D721Med (cell line): ENCODE measurements at places on chromosomes 5 and 9.

- DNase-seq = no peak
These were observed 76.9 kb downstream of the GHR start for GRCh38 chr5:42500003-42500599.

- no peak for DNase-seq
These were observed 51.5 kb downstream of the MTMR12 start for GRCh38 chr5:32261198-32261597.

- no peak for DNase-seq
These were observed 111.5 kb downstream of the HTR4 start for GRCh38 chr5:148542812-148543211.

DNA sequence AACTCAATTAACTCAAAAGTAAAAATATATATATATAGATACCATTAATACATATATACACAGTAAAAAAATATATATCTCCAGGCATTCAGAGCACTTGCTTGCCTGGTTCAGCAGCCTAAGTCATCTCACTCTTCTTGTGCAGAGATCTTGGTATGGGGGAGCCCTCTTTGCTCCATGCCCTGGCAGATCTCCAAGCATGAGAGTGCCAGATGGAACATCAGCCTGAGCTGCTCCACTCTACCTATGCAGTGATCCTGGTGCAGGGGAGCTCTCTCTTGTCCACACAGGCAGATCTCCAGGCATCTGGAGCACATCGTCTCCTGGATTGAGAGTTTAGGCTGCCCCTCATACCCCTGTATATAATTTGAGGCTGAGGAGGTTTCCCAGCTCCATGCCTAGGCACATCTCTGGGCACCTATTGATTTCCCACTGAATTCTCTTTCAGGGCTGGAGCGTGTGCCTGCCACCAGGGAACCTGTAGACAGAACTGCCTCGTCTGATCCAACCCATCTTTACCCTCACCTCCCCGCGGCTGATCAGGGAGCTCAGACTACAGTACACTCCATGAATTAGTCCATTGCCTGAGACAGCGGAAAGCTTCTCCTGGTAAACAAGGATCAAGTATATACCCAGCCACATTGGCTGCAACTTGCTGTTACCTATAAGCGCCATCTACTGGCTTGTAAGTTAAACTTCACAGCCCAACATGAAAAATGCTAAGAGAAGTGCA, 342.4 kb upstream of the GRIA1 start:
- DNase-seq = no peak

DNA sequence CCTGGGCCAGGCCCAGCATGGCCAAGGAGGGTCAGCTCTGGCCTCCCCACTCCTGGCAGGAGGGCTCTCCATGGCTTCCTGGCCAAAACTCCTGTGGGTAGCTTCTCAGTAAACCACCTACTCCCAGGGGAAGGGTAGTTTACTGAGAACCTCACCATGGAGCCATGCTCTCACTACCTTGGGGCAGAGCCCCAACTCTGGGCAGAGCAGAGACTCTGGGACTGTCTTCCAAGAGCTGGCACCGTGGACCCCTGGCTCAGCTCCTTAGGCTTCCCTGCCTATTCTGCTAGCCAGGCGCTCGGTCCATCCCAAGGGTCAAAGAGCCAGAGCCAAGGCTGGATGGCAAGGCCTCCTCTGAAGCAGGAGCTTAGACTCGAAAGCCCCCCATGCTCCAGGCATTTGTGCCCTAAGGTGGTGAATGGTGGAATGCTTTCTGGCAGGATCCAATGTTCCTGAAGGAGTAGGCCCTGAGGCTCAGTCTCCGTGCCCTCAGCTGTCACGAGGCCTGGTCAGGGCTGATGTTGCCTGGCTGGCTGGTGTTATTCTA, 19.6 kb downstream of the TCF7 start:
- DNase-seq = no peak

DNA sequence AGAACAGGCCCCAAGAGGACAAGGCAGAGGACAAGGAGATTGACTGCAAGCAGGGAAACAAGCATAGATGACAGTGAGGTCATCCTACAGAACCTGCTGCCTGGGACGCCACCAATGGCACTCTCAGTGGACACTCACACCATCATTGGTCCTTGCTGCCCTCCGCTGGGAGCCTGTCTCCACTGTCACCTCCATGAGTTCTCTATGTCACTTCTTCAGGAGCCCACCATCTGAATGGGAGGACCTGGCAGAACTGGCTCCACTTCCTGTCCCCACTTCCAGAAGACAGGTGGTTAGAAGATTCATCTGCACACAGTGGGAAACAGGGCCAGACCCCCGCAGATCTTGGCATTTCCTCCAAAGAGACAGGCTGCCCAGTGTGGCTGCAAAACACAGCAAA, 188.9 kb downstream of the HSD17B3 start:
- no peak for DNase-seq
